ENCODE measurements at places on chromosomes 7 and 10. TPM values are rescaled to one million over a fixed set of nuclear protein-coding genes. Genes with fewer than 3 reads are reported as not detected.

DNA sequence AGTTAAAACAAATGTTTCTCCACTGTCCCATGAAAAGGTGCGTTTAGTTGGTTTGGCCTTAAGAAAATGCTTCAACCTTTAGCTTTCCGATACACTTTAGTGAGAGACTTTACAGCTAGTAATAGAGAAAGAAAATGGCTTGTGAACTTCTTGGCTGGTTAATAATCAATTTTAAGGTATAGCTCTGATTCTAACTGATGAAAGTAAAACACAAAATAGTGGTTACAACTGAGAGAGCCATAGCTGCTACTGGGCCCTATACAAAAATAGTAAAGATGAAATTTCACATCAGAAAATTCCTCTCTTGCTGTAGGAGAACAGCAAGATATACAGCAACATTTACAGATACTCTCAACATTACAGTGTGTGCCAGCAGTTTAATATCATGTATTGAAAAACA is 371.4 kb downstream of the PHTF2 start:
- no peak for DNase-seq

GRCh38 chr10:9188022-9188810 is 1133.7 kb downstream of the GATA3 start:
- DNase-seq, result no peak

DNA sequence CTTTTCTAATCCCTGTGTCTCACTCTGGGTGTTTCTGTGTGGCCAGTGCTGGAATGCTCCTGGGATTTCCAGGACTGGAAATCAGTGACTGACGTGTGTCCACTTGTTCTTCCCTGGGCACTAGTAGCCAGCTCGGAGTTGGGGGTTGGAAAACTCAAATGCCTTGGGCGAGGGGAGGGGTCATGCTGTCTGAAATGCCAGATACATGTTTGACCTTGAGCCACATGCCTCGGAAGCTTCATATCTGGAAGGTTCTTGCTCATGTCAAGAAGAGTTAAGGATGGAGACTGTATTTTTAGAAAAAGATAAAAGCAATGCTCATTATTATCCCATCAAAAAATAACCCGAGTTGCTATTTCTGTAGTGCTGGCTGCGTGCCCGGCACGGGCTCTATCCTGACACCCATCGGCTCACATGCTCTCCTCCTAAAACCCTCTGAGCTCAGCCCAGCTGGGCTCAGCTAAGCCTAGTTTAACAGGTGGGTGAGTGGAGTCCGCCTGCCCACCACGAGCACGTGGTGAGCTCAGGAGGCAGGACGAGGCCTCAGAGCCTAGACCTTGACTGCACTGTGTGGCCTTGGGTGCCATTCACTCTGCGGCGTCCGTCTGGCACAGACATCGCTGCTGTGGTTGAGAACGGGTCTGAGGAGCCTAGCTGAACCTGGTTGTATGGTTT is 6.4 kb downstream of the DPYSL4 start:
- no peak for DNase-seq

DNA sequence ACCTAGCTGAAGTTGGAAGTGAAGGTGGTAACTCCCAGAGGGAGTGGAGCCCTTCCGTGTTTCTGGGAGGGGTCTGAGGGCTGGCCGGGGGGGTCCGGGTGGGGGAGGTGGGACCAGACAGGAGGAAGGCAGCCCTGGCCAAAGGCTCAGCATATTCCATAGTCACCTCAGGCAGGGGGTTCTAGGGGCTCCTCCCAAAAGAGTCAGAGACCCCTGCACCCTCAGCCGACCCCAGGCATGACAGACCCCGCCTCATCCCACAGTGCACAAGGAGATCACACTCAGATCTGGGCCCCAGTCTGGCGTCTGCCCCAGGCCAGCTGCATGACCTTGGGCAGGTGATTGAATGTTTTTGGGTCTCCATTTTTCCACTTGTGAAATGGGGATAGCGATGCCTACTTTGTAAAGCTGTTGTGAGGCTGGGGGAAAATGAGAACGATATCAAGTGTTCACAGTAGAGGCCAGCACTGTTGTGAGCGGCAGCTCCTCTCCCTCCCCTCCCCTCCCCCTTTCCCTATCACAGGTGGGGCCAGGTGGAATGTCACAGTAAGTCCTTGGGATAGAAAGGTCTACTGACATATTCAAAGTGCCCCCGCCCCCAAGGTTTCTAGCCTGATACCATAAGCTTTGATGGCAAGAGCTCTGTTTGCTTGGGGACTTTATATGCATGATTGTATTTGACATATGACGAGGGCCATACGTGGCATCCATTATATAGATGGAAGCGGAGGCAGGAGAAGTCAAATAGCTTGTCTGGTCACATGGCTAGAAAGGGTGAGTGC is 33.3 kb downstream of the DNAJB12 start:
- peak; percentile 78 for DNase-seq

DNA sequence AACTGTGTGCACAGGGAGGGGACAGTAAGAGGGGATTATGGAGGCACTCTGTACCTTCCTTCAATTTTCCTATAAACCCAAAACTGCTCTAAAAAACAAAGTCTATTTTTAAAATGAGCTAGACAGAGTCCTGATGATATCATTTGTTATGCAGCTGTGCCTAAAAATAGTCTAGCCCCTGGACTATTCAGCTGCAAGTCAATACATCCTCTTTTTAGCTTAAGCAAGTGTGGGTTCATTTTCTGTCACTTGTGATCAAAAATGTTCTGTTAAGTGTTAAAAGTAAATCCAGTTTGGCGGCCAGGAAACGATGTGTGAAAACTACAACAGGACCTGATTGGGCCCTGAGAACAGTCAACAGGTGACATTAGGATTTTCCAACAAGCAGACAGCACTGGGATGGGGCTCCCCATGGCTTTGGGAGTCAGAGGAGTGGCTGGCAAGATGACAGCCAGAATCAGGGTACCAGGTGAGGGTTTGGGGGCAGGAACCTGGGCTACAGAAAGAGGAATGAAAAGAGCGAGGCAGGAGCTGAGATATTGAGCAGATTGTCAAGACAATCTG is 33.9 kb downstream of the FAM107B start:
- no peak for DNase-seq

DNA sequence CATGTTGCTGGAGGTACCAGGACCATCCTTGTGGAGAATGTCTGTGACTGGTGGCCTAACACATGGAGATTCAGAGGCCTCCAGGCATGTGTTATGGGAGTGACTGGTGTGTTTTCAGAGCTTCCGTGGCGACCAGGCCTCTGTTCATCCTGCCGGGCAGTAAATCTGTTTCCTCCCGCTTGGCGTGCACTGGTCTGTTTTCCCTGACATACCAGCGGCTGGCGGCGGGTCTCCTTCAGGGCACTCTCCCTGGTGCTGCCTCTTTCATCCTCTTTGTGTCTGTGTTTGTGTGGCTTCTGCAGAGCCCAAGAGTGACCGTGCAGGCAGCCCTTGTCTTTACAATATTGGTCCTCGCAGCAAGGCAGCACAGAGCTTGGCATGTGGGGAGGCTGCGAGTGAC is 385.1 kb upstream of the MKI67 start:
- peak; percentile 68 for DNase-seq

DNA sequence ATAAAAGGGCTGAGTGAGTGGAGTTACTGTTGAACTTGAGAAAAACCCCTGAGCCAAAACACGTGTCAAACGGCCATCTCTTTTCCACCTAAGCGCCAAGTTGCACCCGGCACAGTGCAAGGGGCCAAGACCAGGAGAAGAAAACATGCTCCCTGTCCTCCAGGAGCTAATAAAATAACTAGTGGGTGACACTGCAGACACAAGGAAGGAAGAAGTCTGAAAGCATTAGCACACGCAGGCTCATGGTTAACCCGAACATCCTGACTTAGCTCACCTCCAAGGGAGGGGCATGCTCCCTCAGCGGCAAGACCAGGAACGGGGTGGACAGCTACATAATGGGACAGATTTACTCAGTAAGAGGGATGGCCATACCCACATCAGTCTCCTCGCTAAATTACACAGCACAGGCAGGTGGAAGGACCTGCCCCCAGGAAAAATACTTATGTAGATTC is 65.0 kb downstream of the PIP4K2A start:
- DNase-seq, result no peak

DNA sequence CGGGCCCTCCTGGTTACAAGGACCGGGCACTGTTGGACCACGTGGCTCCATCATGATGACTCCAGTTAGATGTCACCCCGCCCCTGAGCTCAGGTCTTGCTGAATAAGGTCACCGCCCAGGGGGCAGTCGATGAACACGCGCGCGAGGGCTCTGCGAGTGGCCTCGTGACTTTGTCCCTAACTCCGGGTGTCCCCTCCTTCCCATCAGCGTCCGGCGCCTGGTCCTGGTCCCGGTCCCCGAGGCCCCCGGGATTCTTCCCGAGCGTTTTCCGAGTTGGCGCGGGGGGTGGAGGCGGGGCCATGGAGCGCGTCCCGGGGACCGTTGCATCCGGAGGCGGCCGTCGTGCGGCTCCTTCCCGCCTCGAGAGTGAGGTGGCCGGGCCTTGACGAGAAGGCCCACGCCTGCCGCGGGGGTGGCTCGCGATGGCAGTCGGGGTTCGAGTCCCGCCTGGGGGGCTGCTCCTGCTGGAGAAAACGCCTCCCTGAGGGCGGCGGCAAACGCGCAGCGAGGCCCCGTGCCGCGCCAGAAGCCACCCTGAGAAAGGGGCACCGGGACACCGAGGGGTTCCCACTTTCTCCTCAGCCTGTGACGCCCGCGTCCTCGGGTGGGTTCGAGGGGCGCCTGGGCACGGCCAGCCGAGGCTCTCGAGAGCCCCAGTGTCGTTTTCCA is 569 bp upstream of the NPTX2 start:
- no peak for DNase-seq

GRCh38 chr10:61232780-61233179 is 220.4 kb downstream of the TMEM26 start:
- no peak for DNase-seq

DNA sequence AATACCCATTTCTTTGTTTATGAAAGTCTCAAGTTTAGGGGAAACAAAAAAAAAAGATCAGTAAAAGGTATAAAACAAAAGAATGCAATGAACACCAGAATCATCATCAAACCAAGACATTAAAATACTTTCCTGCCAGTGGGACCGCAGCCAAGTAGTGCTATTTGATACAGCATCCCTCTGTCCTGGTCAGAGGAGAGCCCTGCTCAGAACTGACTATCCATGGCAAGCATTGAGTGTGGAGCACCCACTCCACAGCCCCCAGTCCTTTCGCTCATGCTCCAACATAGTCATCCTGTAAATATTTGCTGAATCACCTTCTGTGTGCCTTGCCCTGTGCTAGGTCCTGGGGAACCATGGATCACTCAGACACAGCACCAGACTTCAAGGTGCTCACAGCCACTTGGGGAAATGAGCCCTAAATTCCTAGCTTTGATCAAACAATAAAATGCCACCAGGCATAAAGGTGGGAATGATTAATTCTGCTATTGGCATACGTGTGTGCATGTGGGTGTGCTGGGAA is 213.6 kb upstream of the TBX20 start:
- DNase-seq, result no peak

- no peak for DNase-seq
Measured at GRCh38 chr10:106819490-106819889, 345.0 kb downstream of the SORCS1 start.

GRCh38 chr7:91316426-91316825 is 52.2 kb downstream of the FZD1 start:
- no peak for DNase-seq

DNA sequence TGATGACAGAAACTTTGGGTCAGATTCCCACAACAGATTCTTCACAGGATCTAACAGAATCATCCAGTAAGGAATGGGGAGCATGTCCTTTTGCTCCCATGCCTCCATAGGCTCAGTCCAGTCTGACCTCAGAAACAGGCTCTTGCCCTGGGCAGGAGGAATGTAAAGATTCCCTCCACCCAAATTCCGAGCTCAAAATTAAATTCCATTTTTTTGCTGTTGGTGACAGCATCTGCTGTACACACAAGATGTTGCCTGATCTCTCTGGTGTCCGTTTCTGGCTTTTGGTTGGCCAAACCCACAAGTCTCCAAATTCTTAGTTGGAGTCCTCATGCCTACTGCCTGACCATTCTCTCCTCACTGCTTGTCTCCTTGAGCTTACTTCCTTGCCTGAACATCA is 53.7 kb downstream of the SEM1 start:
- no peak for DNase-seq

- no peak for DNase-seq
Measured at GRCh38 chr10:73552819-73553715, 38.1 kb downstream of the USP54 start.

DNA sequence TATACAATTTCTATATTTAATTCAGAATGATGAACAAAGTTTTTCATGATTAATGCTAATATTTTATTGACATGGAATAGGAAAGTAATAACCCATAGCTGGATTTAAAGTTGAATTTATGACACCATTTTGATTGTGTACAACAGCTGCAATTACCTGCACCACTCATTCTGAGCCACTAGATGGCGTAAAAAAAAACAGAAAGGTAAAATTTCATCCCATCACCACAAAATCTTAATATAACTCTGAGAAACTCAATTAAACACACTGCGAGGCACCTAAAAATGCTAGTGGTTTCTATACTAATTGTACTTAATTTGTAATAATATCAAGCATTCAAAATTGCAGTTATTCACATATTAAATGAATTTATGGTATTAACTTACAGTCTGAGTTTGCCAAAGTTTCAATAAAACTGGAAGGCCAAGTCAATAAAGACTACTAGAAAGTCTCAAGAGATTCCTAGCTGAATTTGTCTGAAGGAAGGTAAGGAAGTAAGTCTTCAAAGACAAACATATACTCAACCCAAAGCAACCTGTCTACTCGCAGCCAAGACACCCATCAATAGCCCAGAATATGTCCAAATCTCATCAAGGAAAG is 182.5 kb downstream of the SKAP2 start:
- peak; percentile 59 for DNase-seq

- DNase-seq, result no peak
Measured at GRCh38 chr10:64873088-64873487, 1351.9 kb downstream of the REEP3 start.

GRCh38 chr10:31404640-31405039 is 85.6 kb downstream of the ZEB1 start:
- DNase-seq, result no peak

DNA sequence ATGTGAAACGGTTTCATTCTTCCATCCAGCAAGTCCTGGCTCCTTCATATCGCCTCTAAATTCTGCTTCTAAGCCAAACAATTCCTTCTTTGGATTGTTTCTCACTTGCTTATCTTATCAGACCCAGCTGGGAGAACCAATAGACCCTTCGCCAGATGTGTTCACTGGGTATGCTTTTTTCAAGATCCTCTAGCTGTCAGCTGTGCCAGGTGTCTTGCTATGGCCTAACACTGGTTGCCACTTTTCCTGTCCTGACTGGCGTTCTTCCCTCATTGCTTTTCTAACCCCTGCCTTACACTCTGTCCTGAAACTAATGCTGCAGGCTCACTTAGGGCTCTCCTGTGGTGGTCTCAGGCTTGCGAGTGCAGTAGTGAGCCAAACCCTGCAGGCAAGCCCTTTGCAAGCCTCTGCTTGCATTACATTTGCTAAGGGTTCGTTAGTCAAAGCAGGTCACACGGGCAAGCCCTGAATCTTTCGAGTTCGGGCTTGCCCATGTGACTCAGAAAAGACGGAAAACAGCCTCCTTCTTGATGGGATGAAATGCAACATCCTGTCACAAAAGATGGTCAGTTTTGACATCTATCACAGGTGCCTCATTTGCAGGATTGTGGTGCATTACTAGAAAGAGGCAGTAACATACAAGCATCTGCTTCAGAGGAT is 92.8 kb downstream of the VWC2 start:
- DNase-seq, result no peak

- no peak for DNase-seq
Measured at GRCh38 chr10:73136627-73137026, 26.4 kb downstream of the NUDT13 start.

NDUFB8 gene
- 162 TPM for total RNA-seq

IFIT2 gene
- 12.2 TPM for total RNA-seq

SPRN gene
- total RNA-seq, result not detected

PPP1R3C gene
- 20.3 TPM for total RNA-seq

MCM10 gene
- total RNA-seq, result 0.50 TPM

UTF1 gene
- total RNA-seq, result not detected

MMP21 gene
- 0.13 TPM for total RNA-seq

HOXA9 gene
- 36.8 TPM for total RNA-seq

Measured in kidney (tissue), 22 donors.